Activated T-cell treated with anti-CD3 and anti-CD28 coated beads for 48 hours (primary cell): ENCODE measurements at places on chromosomes 2 and 18.

DNA sequence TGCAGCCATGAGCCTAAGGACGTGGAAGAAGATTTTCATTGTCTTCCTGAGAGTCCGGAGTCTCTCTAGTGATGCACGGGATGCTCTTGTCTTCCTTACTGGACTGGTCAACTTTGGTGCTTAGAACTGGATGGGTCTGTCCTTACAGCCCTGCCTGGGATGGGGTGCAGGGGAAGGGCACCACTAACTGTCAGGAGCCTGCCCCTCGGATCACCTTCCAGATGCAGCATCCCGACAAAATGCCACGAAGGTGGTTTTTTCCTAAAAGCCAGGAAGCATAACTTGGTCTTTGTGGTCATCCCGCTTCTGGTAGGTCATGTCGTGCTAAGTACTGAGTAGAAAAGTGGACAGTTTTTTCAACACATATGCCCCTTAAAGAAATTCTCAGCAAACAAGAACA is 207.4 kb upstream of the TWIST2 start:
- DNase-seq: no peak

GRCh38 chr2:159933040-159933726 is 129.2 kb downstream of the PLA2R1 start:
- DNase-seq: no peak

- DNase-seq: peak; percentile 27
Observed at GRCh38 chr2:28895189-28895893, 874 bp downstream of the WDR43 start.

DNA sequence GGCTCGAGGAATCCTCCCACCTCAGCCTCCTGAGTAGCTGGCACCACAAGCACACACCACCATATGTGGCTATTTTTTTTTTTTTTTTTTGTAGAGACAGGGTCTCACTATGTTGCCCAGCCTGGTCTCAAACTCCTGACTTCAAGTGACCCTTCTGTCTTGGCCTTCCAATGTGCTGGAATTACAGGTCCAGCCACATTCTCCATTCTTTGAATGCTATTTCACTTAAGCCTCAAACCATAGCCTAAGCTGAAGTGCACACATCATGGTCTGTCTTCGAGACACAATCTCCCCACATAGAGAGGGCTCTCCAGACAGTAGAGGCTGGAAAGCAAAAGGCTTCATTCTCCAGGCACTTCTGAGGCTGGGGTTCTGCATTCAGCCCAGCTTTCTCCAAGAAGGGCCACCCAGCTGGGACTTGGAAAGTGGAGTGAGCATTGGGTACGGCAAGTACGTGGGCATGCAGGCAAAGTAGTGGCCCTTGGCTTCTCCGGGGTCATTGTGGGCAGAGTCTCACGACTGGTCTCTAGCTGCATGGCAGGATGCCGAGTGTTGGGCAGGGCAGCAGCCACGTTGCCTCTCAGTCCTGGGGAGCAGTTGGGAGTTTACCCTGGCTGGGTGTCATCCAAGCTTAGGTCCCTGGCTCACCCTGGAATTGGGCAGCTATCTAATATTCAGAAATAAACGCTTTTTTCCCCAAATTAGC is 78.2 kb upstream of the SMAD7 start:
- no peak for DNase-seq

DNA sequence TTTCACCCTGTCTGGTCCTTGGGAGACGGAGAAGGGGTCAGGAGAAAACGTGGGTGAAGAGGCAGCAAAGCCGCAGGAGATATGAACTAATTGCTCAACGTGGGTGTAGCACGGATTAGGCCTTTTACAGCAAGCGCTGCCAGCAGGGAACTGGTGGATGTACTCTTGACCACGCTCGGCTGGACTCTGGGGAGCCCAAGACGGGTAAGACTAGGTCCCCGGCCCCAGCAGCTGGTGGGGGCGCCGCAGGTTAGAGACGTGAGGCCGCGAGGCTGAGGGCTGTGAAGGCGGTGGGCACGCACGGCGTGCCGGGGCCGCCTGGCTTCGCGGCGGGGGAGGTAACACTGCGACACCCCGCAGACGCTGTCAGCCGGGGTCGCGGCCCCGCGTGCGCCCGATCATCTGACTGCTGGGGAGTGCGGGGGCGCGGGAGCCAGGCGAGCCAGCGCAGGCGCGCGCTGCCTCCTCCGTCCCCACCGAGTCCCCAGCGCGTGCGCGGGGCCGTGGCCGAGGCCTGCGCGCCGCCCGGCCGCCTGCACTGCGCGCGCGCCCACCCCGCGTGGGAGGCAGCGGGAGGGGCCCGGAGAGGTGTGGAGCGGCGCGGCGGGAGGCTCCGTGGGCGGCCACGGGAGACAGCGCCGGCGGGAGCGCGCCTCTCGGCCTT is at the start of gene CLIP4:
Gene CLIP4, plus strand, starts transcription at position 470 of the 664 bp plus-strand sequence. CDS start 5,974 bp downstream, outside the sequence.
- DNase-seq: peak; percentile 73

DNA sequence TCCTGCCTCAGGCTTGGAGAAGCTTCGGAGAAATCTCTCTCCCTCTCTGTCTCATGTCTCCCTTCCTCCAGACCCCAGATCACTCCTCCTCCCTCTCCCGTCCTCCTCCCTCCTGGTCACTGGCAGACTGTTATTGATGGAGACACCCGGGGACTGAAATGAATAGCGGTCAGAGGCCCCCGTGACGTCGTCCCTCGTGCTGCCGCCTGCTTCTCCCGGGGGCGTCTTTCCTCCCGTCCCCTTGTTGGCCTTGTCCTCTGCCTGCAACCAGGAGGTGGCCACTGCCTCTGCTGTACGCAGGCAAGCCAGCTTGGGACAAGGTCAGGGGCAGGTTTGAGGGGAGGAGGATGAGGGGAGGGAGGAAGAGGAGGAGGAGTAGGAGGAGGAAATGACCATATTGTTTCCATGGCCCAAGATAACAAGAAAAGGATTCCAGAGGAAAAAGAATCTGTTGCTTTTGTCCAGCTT is 78.2 kb downstream of the CELF4 start:
- no peak for DNase-seq

GRCh38 chr2:178997477-178997876 is 52.5 kb downstream of the CCDC141 start:
- no peak for DNase-seq

DNA sequence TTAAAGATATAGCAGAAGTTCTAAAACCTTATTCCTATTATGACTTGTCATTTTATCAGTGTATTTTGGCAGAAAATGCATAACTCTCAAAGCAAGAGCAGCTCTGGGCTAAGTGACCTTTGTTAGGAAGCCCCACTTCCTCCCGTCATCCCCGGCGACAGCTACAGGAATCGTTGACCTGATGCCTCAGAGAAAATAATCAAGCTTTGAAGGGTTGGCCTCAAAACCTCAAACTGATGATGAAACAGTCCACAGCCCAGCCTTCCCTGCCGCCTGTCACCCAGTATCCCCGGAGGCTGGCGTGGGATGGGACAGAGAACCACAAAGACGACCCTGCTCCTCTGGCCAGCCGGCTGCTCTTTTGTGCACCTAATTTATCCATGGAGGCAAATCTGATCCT is 65.3 kb downstream of the KCNF1 start:
- DNase-seq: no peak
